ENCODE measurements at places on chromosomes 6 and 20. TPM values are rescaled to one million over a fixed set of nuclear protein-coding genes. Genes with fewer than 3 reads are reported as not detected.

Gene ADISSP
- 89.2 TPM for total RNA-seq

- no peak for DNase-seq
Measured at GRCh38 chr6:22448291-22448711, 121.1 kb upstream of the HDGFL1 start.

Gene VGLL2
- total RNA-seq: not detected

- no peak for DNase-seq
Measured at GRCh38 chr6:34511915-34512737, 44.0 kb downstream of the SPDEF start.

DNA sequence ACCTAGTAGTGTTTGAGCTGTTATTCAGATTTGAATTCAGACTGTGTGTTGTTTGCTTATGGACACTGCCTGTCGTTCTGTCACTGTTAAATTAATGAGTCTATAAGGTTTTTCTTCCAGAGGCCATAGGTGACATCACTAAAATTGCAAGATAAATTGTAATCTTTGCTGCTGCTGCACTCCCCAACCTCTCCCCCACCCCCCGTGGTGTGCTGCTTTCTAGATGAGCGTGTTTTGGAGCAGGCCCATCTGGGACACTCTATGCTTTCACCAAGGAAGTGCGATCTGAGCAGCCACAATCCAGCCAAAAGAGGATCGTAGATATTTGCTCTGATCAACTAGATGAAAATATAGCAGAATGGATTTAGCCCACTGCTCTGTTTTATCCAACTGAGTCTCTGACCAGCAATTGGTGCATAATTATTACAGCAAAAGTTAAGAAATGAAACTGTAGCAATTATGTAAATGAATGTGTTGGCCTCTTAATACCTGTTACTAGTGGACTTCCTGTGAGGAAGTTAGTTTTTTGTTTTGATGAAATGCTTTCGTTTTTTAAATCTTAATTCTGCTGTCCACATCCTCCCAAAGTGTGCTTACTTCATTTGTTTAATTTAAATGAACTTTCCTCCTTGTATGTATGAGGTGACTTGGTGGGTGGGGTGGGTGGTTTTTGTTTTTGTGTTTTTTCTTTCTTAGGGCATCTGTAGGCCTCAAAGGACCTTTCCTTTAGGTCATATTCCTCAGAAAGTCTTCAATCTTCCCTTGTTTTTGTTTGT is 58.1 kb downstream of the RPRD1B start:
- no peak for DNase-seq

Gene FABP7
- total RNA-seq: not detected

Gene TREM1
- not detected for total RNA-seq

- DNase-seq: no peak
Measured at GRCh38 chr6:105274678-105275077, 94.9 kb upstream of the POPDC3 start.

- no peak for DNase-seq
Measured at GRCh38 chr6:3317741-3318211, 59.0 kb downstream of the PSMG4 start.

Measured in natural killer cell treated with Interleukin-12 subunit alpha and Interleukin-12 subunit beta and Interleukin-15 and Interleukin-18, amount 100 ng/mL, for 72 hours (primary cell).